GM23248 (cell line): ENCODE measurements at places on chromosomes 6 and 20.

DNA sequence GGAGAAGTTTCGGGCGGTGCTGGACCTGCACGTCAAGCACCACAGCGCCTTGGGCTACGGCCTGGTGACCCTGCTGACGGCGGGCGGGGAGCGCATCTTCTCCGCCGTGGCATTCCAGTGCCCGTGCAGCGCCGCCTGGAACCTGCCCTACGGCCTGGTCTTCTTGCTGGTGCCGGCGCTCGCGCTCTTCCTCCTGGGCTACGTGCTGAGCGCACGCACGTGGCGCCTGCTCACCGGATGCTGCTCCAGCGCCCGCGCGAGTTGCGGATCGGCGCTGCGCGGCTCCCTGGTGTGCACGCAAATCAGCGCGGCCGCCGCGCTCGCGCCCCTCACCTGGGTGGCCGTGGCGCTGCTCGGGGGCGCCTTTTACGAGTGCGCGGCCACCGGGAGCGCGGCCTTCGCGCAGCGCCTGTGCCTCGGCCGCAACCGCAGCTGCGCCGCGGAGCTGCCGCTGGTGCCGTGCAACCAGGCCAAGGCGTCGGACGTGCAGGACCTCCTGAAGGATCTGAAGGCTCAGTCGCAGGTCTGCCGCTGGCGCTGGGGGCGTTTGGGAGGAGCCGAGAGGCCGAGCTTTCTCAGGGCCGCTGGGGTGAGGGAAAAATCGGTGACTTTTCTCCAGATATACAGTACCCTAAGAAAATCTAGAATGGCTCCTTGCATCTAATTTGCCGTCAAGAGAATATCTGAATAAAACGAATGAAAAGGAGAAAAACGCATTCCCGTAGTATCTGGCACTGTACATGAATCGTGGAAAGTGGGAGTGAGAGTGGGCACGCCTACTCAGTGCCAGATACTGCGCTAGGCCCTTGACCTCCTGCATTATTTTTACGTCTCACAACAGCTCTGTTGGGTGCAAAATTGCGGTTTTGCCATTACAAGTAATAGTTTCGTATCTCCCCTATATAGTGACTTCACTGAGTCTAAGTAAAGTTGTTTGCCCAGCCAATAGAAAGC lies 1.0 kb downstream of the CALHM6 start:
- peak; percentile 76 for DNase-seq

DNA sequence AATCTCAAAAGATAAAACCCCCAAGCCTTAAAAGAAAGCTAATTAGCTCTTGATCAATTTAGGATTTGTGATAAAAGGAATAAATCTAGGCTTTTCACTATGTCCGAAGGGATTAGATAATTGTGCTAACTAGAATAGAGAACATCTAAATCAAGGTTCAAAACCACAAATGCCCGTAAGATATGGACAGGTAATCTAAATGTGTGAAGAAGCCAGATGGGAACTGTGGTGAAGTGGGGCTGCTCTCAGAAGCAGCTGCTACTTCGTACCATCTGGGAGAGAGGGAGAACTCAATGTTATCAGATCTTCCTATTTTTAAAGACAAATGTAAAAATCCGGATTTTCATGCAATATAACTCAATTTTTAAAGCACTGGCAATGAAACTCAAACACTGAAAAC lies 44.2 kb downstream of the NCOA6 start:
- no peak for DNase-seq

DNA sequence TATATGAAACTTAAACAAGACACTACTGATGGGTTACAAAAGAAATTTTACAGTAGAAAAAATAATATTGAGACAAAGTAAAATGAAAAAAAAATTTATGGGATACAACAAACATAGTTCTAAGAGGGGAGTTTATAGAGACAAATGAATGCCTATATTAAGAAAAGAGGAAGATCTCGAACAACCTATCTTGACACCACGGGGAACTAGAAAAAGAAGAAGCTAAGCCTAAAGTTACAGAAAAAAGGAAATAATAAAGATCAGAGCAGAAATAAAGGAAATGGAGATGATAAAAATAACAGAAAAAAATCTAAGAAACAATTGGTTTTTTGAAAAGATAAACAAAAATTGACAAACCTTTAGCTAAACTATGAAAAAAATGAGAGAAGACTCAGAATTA lies 9.1 kb upstream of the ECHDC1 start:
- no peak for DNase-seq

- peak; percentile 93 for DNase-seq
Measured at GRCh38 chr20:49323622-49324238, 45.9 kb upstream of the ZNFX1 start.

DNA sequence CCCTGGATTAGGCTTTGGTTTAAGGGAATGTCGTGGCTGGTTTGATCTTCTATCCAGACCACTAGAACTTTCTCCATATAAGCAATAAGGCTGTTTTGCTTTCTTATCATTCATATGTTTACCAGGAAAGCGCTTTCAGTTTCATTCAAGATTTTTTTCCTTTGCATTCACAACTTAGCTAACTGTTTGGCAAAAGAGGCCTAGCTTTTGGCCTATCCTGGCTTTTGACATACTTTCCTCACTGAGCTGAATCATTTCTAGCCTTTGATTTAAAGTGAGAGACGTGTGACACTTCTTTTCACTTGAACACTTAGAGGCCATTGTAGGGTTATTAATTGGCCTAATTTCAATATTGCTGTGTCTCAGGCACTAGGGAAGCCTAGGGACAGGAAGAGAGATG lies 1.7 kb upstream of the FAM50B start:
- DNase-seq = no peak
